ENCODE measurements at places on chromosomes 11 and 22.
A peak's percentile ranks its signal among the peaks of the same experiment; 100 is the strongest.

- peak; percentile 81 for DNase-seq
Measured at GRCh38 chr11:67372993-67373647, at the start of gene CLCF1. Gene CLCF1, minus strand, starts transcription at chr11:67373598. Its CDS starts 59 bp downstream, at chr11:67373539.

- DNase-seq, result no peak
Measured at GRCh38 chr11:124769806-124770774, 8.0 kb upstream of the ESAM start.

GRCh38 chr11:106813806-106814205 lies 204.5 kb downstream of the GUCY1A2 start:
- no peak for DNase-seq

DNA sequence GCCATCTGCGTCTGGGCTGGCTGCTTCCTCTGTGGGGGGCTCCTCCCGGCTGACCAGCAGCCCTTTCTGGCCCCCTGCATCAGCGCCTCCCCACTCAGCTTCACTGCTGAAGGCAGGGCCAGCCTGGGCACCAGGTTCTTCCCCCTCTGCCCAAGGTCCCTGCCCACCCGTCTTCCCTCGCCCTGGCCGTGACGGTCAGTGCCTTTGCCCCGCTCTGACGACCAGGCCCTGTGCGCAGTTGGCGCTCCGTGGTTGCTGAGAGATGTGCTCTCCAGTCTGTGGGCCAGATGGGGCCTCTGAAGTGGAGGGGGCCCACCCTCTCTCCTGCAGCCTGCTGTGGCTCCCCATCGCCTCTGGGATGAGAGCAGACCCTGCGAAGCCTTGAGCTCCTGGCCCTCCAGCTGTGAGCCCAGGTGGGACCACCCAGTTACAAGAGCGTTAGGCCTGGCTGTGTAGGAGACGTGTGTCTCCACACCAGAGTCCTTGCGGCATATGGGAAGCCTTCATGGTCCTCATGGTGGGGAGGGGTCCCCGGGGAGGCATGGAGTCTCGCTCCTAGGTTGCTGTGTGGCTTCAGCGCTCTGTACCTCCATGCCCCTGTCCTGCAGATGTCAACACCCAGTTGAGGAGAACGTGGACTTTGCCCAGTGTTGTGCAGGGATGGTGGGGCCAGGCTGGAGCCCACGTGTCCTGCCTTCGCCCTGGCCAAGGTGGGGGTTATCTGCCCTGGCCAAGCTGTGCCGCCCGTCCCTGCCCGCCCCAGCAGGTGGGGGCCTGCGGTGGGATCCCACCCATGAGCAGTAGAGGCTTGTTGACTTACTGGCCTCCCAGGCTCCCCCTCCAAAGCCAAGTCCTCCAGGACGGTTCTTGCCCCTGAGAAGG lies 14.2 kb downstream of the LRP5 start:
- no peak for DNase-seq

- no peak for DNase-seq
Measured at GRCh38 chr11:95156916-95157541, 67.4 kb downstream of the ENDOD1 start.

- no peak for DNase-seq
Measured at GRCh38 chr11:17950644-17951043, 62.2 kb downstream of the SERGEF start.

- DNase-seq, result no peak
Measured at GRCh38 chr11:69443968-69444364, 37.5 kb upstream of the LINC01488 start.

DNA sequence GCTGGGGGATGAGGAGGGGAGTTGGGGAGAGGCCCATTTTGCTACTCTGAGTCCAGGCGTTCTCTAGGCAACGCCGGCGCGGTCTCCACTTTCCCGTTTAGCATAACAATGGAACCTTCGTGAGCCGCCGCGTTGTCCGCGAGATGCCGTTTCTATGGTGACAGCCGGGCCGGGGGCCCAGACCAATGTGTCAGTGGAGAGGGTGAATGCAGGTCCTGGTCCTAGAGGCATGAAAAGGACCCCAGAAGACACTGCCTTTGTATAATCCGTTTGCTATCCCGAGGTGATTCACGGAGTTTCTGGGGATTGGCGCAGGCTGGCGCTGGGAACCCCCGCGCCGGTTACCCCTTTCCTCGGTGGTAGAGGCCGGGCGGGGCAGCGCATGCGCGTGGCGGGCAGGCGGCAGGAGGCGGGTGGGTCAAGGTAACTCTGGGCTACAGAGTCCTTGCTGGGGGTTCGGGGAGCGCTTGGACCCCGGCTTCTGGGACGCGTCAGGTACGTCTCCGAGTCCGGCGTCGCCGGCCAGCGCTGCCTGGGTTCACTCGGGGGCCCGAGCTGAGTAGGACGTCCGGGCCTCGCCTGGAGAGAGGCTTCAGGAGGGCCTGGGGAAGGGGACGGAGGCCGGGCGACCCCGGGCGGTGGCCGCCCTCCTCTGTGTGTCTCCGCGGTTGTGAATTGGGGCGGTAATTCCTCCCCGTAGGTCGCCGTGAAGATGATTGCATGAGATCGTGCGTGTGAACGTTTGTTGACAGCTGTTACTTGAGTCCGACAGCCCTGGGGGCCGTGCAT lies at the start of the genes CBY1 and FAM227A:
Gene CBY1 (plus strand): TSS at position 383 of the 789 bp plus-strand sequence. CDS start 11,417 bp downstream, outside the sequence.
Gene FAM227A (minus strand): TSS at position 137 of the 789 bp plus-strand sequence. CDS start 6,224 bp downstream, outside the sequence.
- DNase-seq, result peak; percentile 95

- no peak for DNase-seq
Measured at GRCh38 chr11:75068993-75069392, 27.7 kb downstream of the OR2AT4 start.

- peak; percentile 29 for DNase-seq
Measured at GRCh38 chr22:30880181-30880601, 88.4 kb downstream of the MORC2 start.

DNA sequence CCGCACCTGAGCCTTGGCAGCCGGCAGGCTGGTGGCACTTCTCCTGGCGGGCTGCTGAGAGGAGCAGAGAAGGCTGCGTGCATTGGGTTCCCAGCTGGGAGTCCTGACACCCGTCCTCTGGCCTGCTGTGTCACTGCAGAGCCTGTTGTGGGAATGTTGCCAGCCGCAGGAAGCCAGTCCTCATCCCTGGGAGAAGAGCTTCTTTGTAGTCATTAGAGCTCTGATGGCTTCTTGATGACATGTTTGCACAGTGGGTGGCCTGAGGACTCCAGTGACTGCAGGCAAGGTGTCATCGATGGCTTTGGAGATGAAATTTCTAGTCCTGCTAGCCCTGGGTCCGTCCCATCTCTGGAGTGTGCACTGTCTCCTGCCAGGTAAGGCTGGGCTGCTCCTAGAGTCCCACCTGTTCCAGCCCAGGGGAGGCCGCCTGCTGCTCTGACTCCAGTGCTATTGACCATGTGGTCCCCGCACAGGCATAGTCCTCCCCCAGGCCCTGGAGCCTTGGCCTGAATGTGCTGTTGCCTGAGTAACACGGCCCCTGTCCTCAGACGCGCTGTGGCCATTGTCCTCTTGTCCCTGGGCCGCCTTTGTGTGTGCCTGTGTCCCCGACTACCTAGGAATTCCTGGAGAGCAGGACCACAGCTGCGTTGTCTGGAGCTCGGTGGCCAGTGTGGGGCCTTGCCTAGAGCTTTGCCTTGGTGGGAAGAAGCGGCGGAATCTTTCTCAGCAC lies 129.2 kb downstream of the CACNA1I start:
- DNase-seq, result no peak

DNA sequence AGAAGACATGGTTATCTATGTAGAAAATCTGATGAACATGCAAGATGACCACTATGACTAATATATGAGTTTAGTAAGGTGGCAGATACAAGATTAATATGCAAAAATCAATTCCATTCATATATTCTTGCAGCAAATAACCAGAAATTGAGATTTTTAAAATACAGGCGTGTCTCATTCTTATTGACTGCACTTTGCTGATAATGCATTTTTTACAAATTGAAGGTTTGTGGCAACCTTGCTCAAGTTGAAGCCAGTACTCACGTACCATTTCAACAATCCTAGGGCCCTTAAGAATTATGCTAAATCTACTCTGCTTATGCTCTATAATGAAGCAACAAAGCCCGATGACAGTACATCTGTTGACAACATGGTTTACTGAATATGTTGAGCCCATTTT lies 104.6 kb downstream of the KCNQ1OT1 start:
- no peak for DNase-seq

- no peak for DNase-seq
Measured at GRCh38 chr11:71267807-71268421, 15.5 kb upstream of the SHANK2 start.

DNA sequence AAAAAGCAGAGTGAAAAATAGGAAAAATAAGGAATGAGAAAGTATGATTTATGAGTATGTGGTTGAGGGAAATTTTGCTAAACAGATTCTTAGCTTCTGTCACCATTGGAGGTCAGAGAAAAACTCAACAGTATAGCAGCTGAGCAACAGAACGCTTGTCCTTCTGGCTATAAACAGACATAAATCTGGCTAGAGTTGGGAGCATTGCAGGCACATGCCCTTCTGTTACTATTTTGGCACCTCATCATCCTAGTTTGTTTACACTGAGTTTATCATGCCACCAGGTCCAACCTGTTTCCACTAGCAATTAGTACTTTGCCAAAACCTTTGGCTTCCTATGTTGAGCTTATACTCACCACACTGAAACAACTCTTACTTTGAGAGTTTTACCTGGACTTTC lies 6.9 kb downstream of the UBE4A start:
- DNase-seq, result no peak

- DNase-seq, result no peak
Measured at GRCh38 chr11:68818181-68818580, 23.5 kb downstream of the CPT1A start.

GRCh38 chr11:1005928-1006327 lies 30.6 kb downstream of the MUC6 start:
- DNase-seq, result no peak

DNA sequence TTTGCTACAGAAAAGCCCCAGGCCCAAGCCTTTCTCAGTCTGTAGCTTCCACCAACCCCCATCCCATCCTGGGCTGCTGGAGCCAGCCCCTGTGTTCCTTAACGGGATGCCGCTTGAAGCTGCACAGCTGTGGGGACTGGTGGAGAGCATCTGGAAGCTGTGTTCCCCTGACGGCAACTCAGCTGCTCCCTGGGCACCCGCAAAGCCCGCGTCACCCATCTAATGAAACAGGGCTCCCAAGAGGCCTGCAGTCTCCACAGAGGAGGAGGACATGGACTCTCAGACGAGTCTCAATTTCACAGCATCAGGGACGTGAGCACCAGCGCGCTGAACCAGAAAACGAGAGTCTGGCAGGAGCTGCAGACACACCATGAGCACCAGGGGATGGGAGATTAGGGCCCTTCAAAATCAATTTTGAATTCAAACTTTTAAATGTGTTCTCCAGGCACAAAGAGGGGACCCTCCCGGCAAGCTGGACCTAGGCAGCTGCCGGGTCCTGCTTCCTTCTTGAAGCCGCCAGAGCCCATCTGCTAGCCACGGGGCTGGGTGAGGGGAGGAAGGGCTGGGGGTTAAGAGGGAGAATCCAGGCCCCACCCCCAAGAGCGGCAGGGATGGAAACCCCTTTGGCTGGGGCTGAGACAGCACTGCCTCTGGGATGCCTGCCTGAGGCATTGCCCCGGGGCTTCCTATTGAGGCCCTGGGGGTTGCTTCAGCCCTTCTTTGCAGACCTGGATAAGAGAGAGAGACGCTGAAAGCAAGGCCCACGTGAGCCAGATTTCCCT lies 21.0 kb downstream of the LMO1 start:
- DNase-seq, result no peak

DNA sequence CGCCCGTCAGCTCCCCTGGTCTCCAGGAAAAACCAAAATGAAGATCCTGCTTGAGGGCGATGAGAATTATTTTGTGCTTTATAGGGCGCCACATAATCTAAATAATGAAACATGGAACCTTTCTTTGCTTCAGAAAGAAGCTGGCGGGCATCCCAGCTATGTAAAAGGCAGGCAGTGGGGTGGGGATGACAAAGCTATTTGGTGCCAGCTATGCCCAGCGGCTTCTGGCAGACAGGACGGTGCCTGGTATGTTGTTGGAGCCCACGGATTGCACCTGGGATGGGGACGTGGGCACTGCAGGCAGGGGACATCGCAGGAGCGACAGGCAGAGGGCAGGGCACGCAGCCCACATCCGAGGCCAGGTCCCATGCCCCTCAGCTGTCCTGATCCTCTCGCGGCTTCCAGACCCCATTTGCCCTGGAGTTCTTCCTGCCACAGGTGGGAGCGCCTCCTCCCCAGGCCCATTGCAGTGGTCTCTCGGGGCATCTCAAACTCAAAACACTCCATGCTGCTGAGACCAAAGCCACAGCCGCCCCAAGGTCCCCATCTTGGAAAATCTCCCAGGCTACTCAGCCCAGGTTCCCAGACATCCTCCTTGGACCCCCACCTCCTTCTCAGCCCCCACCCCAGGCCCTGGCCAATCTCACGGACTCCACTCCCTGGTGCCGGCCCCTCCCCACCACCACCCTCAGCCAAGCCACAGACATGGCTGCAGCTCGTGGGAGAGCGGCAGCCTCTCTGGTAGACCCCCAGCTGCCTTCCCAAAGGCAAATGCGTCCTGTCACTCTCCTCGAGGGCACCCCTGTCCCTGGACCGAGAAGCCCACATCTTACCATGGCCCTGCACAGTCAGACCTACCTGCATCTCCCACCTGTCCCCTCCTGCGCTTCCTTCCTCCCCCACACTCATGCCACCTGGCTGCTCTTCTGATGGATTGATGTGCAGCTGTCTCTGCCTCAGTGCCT lies 45.7 kb downstream of the SHISAL1 start:
- peak; percentile 34 for DNase-seq

GRCh38 chr22:19916941-19917340 lies 24.6 kb upstream of the COMT start:
- no peak for DNase-seq

GRCh38 chr11:34214961-34215805 lies 109.8 kb downstream of the NAT10 start:
- DNase-seq, result no peak

- DNase-seq, result peak; percentile 61
Measured at GRCh38 chr11:117143390-117143789, 697 bp upstream of the PAFAH1B2 start.

GRCh38 chr11:69105461-69106030 lies 50.2 kb upstream of the SMIM38 start:
- no peak for DNase-seq

GRCh38 chr11:221998-222789 lies 13.9 kb downstream of the SIRT3 start:
- no peak for DNase-seq

- DNase-seq, result no peak
Measured at GRCh38 chr11:14554959-14555358, 34.8 kb upstream of the PSMA1 start.

DNA sequence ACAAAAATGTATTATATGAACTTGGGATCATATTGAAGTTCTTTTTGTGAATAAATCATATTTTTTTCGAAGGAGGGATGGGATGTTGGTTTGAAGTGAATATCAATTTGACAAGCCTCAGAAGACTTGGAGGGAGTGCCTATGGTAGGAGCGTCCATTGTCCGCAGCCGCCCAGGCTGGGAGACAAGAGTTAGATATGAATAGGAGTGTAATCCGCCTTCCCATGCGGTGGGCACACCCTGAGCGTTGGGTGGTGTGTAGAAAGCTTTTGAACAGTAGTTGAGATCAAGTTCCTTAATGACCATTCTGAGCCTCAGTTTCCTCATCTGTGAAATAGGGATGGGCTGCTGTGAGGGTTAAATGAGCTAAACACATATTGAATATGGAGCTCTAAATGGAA lies 7.0 kb downstream of the CD82 start:
- DNase-seq, result no peak

GRCh38 chr11:67498544-67498972 lies 6.6 kb downstream of the PITPNM1 start:
- no peak for DNase-seq

- peak; percentile 89 for DNase-seq
Measured at GRCh38 chr11:10293423-10294289, at the start of gene SBF2. Gene SBF2, minus strand, starts transcription at chr11:10294219. Its CDS starts 150 bp downstream, at chr11:10294069.

GRCh38 chr11:60377401-60378136 lies 763 bp upstream of the MS4A7 start:
- peak; percentile 79 for DNase-seq

- DNase-seq, result no peak
Measured at GRCh38 chr11:117384045-117384444, 56.4 kb downstream of the CEP164 start.

- DNase-seq, result no peak
Measured at GRCh38 chr11:72038491-72038890, 39.8 kb downstream of the IL18BP start.

All from lower lobe of right lung (tissue), 2 donors.